ENCODE measurements at places on chromosomes 4 and X.

- H3K27ac ChIP-seq: no peak overlapping the region
- DNase-seq: no peak
- H3K4me3 ChIP-seq: no peak overlapping the region
- H3K36me3 ChIP-seq: no peaks in the 10 kb centered on the region
Observed at GRCh38 chr4:15373363-15373762, 54.5 kb upstream of the C1QTNF7 start.

DNA sequence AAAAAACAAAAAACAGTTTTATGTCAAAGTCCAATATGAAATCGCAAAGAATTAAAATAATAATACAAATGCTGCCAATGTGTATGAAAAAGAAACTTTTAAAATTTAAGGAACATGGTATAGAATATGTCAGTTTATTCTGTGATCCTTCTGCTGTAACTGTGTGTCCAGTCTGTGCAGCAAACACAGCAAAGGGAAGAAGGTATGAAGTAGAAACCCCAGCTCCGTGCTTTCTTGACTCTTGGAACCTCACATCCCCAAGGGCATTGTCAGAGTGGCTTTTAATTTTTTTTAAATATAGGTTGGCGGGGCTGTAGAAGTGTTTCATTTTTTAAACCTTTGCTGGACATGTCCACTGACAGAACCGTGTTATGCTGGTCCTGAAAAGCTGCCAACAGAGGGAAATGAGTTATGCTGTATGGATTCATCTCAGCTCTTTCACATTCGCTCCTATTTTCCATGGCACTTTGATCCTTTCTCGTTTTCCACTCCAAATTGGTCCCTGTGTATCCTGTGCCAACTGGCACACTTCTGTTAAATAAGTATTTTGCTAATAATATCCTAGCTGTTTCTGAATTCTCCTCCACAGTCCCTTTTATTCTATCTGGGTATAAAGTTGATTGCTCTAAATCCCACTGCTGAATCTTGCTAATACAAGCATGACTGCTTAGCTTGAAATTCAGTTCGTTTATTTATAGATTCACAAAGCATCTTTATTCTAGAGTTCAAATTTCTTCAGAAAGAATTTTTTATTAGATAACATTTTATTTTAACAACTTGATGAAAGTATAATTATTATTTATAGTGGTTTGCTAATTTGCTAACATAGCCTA, 127.0 kb upstream of the DDIT4L start:
- no peaks in the 10 kb centered on the region for H3K36me3 ChIP-seq
- no peak for DNase-seq
- no peak overlapping the region for H3K4me3 ChIP-seq
- H3K4me1 ChIP-seq: no peaks in the 10 kb centered on the region

DNA sequence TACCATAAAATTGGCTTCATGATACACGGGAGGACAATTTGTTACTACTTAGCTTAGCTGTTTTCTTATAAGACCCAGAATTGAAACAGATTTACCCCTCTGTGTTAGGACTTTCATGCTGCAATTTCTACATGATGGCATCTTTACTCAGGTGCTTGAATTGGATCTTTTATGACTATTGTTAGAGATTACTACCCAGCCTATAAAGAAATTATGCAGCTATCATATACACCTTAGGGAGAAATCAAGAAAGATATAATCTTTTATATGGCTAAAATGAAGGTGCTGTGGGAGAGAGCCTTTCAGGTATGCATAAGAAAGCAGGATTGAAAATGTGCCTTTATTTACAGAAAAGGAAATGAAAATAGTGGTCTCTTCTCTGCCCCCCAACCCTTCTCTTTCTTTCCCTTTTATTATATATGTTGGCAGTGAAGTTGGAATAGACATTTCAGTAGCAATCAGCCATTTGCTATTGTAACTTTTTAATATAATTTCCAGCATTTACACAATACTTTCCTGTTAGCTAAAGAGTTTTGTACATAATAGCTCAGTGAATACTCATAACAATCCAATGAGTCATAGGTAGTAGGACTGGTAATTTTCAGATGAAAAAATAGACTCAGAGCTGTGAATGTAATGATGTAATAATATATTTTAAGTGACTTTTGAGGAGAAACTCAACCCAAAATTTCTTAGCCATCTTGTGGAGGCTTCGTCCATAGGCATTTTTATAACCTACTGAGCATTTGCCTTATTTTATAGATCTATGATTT, 311.8 kb downstream of the ADGRL3 start:
- no peaks in the 10 kb centered on the region for H3K36me3 ChIP-seq
- H3K4me1 ChIP-seq: no peaks in the 10 kb centered on the region
- DNase-seq: no peak

DNA sequence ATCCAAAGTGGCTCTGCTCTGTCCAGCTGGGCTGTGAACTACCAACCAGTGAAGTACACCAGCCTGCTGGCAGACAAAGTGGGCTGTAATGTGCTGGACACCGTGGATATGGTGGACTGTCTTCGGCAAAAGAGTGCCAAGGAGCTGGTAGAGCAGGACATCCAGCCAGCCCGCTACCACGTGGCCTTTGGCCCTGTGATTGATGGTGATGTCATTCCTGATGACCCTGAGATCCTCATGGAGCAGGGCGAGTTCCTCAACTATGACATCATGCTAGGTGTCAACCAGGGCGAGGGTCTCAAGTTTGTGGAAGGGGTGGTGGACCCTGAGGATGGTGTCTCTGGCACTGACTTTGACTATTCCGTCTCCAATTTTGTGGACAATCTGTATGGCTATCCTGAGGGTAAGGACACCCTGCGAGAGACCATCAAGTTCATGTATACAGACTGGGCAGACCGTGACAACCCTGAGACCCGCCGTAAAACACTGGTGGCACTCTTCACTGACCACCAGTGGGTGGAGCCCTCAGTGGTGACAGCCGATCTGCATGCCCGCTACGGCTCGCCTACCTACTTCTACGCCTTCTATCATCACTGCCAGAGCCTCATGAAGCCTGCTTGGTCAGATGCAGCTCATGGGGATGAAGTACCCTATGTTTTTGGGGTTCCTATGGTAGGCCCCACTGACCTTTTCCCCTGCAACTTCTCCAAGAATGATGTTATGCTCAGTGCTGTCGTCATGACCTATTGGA, 22.6 kb downstream of the NLGN3 start:
- H3K36me3 ChIP-seq: peaks cover 5% of the 10 kb centered on the region
- DNase-seq: no peak
- no peak overlapping the region for H3K4me3 ChIP-seq
- no peaks in the 10 kb centered on the region for H3K27me3 ChIP-seq
- H3K27ac ChIP-seq: no peak overlapping the region
- peaks cover 15% of the 10 kb centered on the region for H3K4me1 ChIP-seq

DNA sequence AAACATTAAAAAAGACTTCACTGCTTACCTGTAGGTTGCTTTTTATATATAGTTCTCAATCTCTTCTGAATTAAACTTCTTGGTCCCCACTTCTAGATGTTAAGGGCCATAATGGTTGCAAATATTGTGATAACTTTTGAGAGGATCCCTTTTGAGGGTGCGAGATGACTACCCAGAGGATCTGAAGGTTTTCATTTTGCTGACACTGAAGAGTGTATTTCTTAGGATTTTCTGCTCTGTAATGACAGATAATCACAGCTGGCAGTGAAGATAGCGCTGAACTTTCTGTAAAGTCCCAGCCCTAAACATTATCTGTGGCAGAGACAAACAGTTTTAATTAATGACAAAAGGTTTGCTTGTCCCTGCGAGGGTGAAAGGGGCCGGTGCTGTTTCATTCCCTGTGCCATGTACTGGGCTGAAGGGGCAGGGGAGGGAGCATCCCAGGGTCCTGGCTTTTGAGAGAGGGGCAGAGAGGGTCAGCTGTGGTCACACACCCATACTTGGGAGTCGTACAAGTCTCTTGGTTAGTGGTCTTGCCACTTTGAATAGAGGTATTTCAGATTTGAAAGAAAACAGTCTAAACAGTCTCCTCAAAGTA, 22.2 kb downstream of the CLCN4 start:
- DNase-seq: no peak
- no peak overlapping the region for H3K27ac ChIP-seq

- no peak overlapping the region for H3K27ac ChIP-seq
- no peaks in the 10 kb centered on the region for H3K27me3 ChIP-seq
- no peaks in the 10 kb centered on the region for H3K4me1 ChIP-seq
Observed at GRCh38 chr4:80610845-80611677, 275.5 kb downstream of the CFAP299 start.

DNA sequence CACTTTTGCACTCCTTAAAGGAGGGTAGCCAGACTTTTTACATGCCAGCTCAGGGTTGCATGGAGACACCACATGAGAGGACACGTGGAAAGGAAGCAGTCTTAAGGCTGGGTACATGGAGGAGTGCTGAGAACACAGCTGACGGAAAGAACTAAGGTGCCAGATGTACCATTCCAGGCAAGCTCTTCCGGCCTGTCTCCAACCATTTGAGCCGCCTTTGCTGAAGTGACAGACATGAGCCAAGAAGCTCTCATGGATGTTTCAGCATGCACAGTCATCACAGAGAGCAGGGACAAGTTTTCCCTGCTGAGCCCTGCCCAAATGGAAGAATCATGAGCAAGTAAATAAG, 83.4 kb upstream of the BMP2K start:
- DNase-seq: no peak
- H3K4me3 ChIP-seq: no peak overlapping the region
- H3K27ac ChIP-seq: no peak overlapping the region

GRCh38 chr4:134708026-134708425, 506.4 kb upstream of the PABPC4L start:
- DNase-seq: no peak
- H3K27me3 ChIP-seq: no peaks in the 10 kb centered on the region
- no peaks in the 10 kb centered on the region for H3K4me1 ChIP-seq
- H3K4me3 ChIP-seq: no peak overlapping the region
- H3K36me3 ChIP-seq: no peaks in the 10 kb centered on the region

DNA sequence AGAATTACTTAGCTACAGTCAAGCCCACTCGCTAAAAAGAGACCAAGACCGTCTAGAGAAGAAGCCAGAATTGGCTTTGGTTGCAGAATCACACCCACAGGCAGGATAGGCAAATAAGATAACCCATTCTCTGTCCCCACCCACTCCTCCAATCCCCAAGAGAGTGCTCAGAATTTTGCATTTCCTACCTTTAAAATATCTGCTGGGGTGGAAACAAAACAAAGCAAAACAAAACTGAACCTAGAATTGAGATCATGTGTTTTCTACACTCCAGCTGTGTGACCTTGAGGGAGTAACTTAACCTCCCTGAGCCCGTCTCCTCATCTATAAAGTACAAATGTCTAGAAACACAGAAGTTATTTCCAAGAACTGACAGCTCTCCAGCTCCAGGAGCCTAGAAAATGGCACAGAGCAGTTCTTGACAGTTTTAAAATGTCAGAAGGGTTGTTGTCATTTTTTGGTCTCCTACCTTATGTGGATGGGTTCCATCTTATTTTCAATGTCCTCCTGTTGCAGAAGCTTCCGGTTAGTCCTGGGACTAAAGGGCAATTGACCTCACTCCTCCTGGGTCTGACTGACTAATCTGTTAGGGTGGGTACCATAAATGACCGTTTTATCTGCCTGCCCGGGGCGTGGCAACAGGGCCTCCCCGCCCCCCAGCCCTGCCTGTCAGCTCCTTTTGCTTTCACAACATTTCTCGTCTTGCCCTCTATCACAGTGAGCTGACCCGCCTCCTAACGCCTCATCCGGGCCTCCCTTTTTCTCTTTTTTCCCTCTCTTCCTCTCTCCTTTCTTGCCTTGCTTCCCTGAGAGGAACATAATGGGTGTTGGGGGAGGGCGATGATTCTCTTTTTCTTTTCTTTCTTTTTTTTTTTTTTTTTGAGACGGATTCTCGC, 114.0 kb downstream of the RBM47 start:
- DNase-seq: no peak
- H3K4me1 ChIP-seq: no peaks in the 10 kb centered on the region
- no peaks in the 10 kb centered on the region for H3K27me3 ChIP-seq
- H3K36me3 ChIP-seq: no peaks in the 10 kb centered on the region
- H3K4me3 ChIP-seq: no peak overlapping the region

DNA sequence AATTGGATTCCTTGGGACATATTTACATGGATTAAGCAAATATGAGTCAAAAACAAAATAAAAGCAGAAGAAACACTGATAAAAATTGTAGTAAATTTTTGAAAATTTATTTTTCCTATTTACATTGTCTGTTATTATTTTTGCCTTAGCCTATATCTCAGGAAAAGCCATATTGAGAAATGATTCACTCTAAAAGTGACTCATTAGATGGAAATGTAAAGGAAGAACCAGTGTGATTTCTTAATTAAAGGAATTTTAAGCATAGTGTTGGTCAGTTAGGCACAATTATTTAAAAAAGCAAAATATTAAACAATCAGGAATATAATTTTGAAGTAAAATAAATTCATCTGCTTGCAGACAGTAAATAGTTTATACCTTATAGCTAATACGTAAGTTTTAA, 167.4 kb upstream of the NAP1L5 start:
- H3K36me3 ChIP-seq: no peaks in the 10 kb centered on the region
- H3K4me3 ChIP-seq: no peak overlapping the region
- DNase-seq: no peak

DNA sequence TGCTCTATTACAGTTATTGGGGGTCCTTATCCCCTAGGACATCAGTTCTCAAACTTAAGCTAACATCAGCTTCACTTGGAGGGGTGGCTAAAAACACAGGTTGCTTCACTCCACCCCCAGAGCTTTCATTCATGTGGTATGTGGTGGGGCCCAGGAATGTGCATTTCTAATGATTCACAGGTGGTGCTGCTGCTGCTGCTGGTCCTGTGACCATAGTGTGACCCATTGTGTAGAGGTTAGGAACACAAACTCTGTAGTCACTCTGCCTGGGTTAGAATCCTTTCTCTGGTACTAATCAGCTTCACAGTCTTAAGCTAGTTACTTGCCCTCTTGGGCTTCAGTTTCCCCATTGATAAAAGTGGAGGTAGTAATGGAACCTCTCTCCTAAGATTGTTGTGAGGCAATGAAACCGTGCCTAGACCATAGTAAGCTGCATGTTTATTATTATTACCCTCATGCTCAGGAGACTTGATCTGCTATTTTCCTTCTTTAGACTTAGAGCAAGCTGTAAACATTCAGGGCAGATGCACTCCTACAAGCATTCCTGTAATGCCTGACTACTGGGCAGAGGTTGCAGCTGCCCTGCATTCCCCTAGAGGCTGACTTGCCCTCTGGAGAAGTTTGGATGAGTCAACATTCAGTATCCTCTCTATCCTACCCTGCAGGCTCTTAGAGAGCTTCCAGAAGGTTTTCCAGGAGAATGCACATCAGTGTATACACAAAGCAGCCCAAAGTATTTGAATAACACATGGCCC, 94.1 kb upstream of the ACSL4 start:
- no peaks in the 10 kb centered on the region for H3K4me1 ChIP-seq
- DNase-seq: no peak
- no peaks in the 10 kb centered on the region for H3K36me3 ChIP-seq
- no peak overlapping the region for H3K27ac ChIP-seq

- no peaks in the 10 kb centered on the region for H3K4me1 ChIP-seq
- no peaks in the 10 kb centered on the region for H3K36me3 ChIP-seq
- H3K27me3 ChIP-seq: no peaks in the 10 kb centered on the region
Observed at GRCh38 chr4:98387345-98388026, 126.3 kb downstream of the RAP1GDS1 start.

GRCh38 chr4:142334931-142335330, 511.2 kb downstream of the INPP4B start:
- DNase-seq: no peak
- H3K36me3 ChIP-seq: no peaks in the 10 kb centered on the region
- H3K4me1 ChIP-seq: no peaks in the 10 kb centered on the region
- no peak overlapping the region for H3K4me3 ChIP-seq

GRCh38 chr4:158938220-158939044, 164.4 kb upstream of the RAPGEF2 start:
- H3K27ac ChIP-seq: no peak overlapping the region
- DNase-seq: no peak
- no peaks in the 10 kb centered on the region for H3K27me3 ChIP-seq
- no peaks in the 10 kb centered on the region for H3K4me1 ChIP-seq
- H3K36me3 ChIP-seq: no peaks in the 10 kb centered on the region
- H3K4me3 ChIP-seq: no peak overlapping the region
